Neural crest cell (in vitro differentiated cells): ENCODE measurements at places on chromosomes 2 and 18. TPM values are rescaled to one million over a fixed set of nuclear protein-coding genes. Genes with fewer than 3 reads are reported as not detected.

DNA sequence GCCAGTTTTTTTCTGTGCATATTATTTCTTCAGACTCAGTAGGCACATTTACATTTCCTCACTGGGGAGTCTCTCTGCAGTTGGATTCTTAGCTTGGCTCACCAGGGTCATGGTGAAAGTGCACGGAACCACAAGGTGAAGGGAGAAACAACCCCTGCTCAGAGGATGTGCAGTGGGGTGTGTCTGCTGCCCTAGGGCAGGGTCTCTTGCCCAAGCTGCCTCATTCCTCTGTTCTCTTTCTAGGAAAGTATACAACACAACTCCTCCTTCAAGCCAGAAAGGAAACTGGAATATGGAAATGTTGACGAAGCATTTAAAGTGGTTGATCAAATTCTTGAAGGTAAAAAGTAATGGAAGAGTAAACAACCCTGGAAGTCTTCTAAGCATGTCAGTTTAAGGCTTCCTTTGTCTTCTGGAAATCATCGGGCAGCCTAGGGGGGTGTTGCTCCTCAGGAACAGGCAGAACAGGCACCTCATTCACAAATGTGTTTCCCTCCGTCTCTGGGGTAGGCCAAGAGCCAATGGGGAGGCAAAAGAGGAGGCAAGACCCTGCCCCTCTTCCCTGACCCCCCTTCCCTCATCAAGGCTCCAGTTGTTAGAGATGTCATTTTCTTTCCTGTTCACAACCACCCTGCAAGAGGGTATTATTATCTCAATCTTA, 41.4 kb downstream of the AOX1 start:
- DNase-seq: peak; percentile 37
- H3K4me3 ChIP-seq: peak overlapping the region; percentile 49
- peaks cover 49% of the 10 kb centered on the region for H3K4me1 ChIP-seq
- peak overlapping the region; percentile 90 for H3K27ac ChIP-seq

- H3K36me3 ChIP-seq: peaks cover 7% of the 10 kb centered on the region
- DNase-seq: peak; percentile 13
- peak overlapping the region; percentile 86 for H3K27ac ChIP-seq
- H3K4me3 ChIP-seq: peak overlapping the region; percentile 14
- peaks cover 16% of the 10 kb centered on the region for H3K4me1 ChIP-seq
Measured at GRCh38 chr2:83531206-83531826, 927.8 kb downstream of the SUCLG1 start.

KCNG2 gene
- total RNA-seq: not detected in 2 replicates

DNA sequence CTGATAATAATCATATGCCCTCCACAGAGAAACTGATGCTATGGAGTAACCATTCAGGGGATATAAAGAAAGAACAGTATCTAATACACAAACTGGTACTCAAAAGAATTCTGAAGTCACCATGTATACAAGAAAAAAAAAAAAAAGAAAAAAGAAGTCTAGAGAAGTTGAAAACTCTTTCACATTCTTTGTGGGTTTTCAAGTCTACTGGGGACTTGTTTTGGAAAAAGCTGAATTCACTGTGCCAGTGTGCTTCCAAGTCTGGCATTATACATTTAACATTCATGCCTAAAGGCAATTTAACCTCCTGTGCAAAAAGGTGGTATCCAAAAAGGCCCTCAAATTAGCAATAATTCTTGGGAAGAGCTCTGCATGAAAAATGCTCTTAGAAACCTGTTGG, 94.8 kb upstream of the ITGB6 start:
- H3K36me3 ChIP-seq: peaks cover 14% of the 10 kb centered on the region
- no peak overlapping the region for H3K4me3 ChIP-seq
- no peaks in the 10 kb centered on the region for H3K27me3 ChIP-seq
- no peak for DNase-seq

RFX8 gene
- 0.44 and 0.48 TPM in 2 replicates for total RNA-seq

- H3K36me3 ChIP-seq: no peaks in the 10 kb centered on the region
- DNase-seq: no peak
- no peaks in the 10 kb centered on the region for H3K27me3 ChIP-seq
Measured at GRCh38 chr2:101729521-101730190, 32.1 kb downstream of the MAP4K4 start.

LRP1B gene
- 0.54 and 1.5 TPM in 2 replicates for total RNA-seq

POTEE gene
- total RNA-seq: 1.0 and 1.1 TPM in 2 replicates

GRCh38 chr2:112724591-112725525, 4.0 kb downstream of the NT5DC4 start:
- H3K4me1 ChIP-seq: no peaks in the 10 kb centered on the region
- no peaks in the 10 kb centered on the region for H3K27me3 ChIP-seq
- no peak overlapping the region for H3K4me3 ChIP-seq

KLF11 gene
- total RNA-seq: 8.2 and 8.5 TPM in 2 replicates

DNA sequence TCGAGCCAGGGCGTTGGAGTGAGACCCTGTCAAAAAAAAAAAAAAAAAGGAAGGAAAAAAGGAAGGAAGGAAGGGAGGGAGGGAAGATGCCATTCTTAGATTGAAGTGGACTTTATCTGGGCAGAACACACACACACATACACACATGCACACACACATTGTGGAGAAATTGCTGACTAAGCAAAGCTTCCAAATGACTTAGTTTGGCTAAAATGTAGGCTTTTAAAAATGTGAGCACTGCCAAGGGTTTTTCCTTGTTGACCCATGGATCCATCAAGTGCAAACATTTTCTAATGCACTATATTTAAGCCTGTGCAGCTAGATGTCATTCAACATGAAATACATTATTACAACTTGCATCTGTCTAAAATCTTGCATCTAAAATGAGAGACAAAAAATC, 564 bp upstream of the TTR start:
- H3K36me3 ChIP-seq: peaks cover 3% of the 10 kb centered on the region
- H3K27ac ChIP-seq: no peak overlapping the region
- no peak for DNase-seq
- H3K27me3 ChIP-seq: no peaks in the 10 kb centered on the region
- no peak overlapping the region for H3K4me3 ChIP-seq
- H3K4me1 ChIP-seq: peaks cover 42% of the 10 kb centered on the region

KCNJ3 gene
- 0.05 TPM in 2 replicates for total RNA-seq

DNA sequence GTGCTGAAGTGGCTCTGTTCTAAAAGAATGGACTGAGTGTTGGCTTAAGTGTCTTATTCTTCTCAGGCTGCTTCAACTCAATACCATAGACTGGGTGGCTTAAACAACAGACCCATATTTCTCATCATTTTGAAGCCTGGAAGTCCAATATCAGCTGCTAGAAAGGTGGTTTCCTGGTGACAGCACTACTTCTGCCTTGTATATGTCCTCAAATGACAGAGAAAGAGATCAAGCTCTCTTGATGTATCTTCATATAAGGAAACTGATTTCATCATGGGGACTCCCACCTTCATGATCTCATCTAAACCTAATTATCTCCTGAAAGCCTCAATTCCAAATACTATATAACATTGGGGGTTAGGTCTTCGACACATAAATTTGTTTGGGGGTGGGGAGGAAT, 449.7 kb upstream of the DSEL start:
- no peaks in the 10 kb centered on the region for H3K4me1 ChIP-seq
- no peaks in the 10 kb centered on the region for H3K36me3 ChIP-seq
- no peak for DNase-seq

DNA sequence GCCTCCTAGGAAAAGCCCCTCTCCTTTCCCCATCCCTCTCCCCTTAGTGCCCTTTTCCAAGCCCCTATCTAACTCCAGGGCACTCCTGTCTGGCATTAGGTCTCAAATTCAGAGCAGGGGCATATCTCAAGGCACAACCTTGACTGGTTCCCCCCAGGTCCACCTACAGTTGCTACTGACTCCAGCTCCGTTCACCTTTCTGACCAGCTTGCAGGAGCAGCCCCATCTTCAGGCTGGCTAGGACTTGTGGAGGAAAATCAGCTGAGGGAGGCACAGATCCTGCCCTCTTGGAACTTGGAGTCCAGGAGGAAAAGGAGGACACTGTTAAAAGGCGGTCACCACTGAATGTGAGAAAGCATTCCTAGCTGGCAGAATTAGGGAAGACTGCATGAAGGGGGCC, 152.4 kb downstream of the ZFP36L2 start:
- H3K4me3 ChIP-seq: no peak overlapping the region
- H3K27ac ChIP-seq: no peak overlapping the region
- peaks cover 69% of the 10 kb centered on the region for H3K4me1 ChIP-seq
- no peaks in the 10 kb centered on the region for H3K27me3 ChIP-seq
- no peak for DNase-seq

RMDN2 gene
- 2.9 and 4.1 TPM in 2 replicates for total RNA-seq

- H3K27ac ChIP-seq: peak overlapping the region; percentile 3
- no peak for DNase-seq
- no peaks in the 10 kb centered on the region for H3K36me3 ChIP-seq
- H3K4me3 ChIP-seq: no peak overlapping the region
Measured at GRCh38 chr2:238703053-238703415, 144.9 kb upstream of the TWIST2 start.
